ENCODE measurements at places on chromosomes 12 and 14. TPM values are rescaled to one million over a fixed set of nuclear protein-coding genes. Genes with fewer than 3 reads are reported as not detected.

GRCh38 chr14:21711360-21711961 is 37.8 kb upstream of the OR4E1 start:
- DNase-seq, result no peak

GRCh38 chr12:108730365-108731104 is 783 bp downstream of the CORO1C start:
- DNase-seq, result peak; percentile 66

IL23A gene
- not detected for total RNA-seq

SERPINA12 gene
- not detected for total RNA-seq

FOXG1 gene
- total RNA-seq, result 53.2 TPM
